Testis (tissue), 5 donors: ENCODE measurements at places on chromosomes 5 and 9. TPM values are rescaled to one million over a fixed set of nuclear protein-coding genes. Genes with fewer than 3 reads are reported as not detected.

The GAS1 gene
- total RNA-seq, result 13.9 TPM

The IL33 gene
- 2.9 TPM for total RNA-seq

The ADAMTSL2 gene
- total RNA-seq, result 11.1 TPM

The PPP3R2 gene
- 22.8 TPM for total RNA-seq

The MVB12B gene
- total RNA-seq, result 30.7 TPM

The TMEFF1 gene
- 8.7 TPM for total RNA-seq

The RGS7BP gene
- total RNA-seq, result 7.8 TPM

DNA sequence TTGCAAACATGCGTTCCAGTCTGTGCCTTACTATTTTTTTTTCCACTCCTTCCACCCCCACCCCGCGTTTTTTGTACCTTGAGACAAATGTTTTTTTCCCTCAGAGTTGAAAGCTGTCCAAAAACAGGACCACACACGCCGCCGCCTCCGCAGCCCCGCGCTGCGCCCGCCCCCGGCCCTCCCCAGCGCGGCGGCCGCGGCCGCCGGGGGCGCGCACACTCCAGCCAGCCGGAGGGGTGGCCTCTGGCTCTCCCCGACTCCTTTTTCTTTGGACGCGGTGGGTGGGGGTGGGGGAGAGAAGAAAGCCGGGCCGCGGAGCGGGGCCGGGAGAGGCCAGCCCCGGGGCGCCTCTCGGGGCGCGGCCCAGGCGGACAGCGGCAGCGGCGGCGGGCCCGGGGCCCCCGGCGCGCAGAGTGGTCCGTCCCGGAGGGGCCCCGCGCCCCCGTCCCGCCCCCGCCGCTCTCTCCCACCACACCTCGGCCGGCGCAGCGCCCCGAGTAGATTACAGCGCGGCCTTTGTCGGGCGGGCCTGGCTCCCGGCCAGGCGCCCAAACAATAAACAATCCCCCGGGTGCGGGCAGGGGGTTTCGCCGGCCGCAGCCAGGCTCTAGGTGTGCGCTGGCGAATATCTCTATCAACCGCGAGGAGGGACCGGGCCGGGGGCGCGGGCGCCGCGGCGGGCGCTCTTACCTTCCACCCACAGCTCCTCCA lies 10.9 kb downstream of the PTCH1 start:
- peak; percentile 78 for DNase-seq

DNA sequence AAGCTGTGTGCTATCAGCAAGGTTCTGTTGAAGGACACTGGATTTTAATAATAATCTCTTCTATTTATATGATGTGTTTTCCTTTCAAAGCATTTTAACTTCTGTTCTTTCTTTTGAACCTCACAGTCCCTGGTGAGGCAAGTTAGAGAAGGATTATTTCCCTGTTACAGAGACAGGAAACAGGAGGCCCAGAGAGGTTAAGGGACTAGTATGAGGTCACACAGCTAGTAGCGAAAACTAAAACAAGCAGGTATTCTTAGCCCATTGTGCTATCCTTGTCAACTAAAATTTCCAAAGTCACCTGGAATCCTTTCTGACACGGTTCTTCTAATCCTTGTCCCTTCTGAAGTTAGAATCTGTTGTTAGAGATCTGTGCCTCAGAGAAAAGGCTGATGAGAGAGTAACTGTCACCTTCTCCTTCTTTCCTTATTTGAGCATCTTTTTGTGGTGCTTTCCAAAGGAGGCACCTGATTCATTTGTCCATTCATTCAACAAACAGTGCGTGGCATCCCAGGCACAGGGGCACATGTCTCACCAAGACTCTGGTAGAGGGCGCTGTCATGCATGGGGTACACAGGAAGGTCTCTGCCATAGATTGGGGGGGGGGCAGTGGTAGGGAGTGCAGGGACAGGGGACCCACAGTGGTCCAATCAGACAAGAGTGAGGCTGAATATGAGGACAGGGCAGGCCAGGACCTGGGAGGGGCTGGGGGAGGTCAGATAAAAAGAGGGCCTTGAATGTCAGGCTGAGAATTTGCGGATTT lies 61.5 kb downstream of the CRB2 start:
- no peak for DNase-seq

GRCh38 chr5:10288592-10289219 lies 19.0 kb downstream of the CMBL start:
- DNase-seq, result no peak

GRCh38 chr9:101477736-101478135 lies 42.2 kb upstream of the ALDOB start:
- DNase-seq, result no peak

DNA sequence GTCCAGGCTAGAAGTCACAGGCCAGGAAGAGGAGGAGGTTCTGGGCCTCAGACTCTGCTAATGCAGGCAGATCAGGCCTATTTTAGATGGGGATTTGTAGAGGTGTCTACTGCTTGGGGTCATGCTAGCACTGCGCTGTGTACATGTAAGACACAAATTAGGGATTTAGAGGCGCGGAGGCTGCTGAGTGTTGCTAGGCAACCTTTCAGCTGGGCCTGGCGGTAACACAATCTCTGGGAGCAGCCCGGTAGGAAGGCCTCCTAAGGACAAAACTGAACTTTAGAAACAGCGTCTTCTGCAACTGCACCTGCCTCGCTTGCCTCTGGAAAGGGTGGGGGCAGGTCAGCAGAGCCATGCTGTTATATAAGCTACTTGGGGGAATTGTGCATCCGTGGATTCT lies 147.9 kb downstream of the MACROH2A1 start:
- peak; percentile 8 for DNase-seq

GRCh38 chr5:32190095-32190494 lies 16.0 kb upstream of the GOLPH3 start:
- DNase-seq, result no peak

DNA sequence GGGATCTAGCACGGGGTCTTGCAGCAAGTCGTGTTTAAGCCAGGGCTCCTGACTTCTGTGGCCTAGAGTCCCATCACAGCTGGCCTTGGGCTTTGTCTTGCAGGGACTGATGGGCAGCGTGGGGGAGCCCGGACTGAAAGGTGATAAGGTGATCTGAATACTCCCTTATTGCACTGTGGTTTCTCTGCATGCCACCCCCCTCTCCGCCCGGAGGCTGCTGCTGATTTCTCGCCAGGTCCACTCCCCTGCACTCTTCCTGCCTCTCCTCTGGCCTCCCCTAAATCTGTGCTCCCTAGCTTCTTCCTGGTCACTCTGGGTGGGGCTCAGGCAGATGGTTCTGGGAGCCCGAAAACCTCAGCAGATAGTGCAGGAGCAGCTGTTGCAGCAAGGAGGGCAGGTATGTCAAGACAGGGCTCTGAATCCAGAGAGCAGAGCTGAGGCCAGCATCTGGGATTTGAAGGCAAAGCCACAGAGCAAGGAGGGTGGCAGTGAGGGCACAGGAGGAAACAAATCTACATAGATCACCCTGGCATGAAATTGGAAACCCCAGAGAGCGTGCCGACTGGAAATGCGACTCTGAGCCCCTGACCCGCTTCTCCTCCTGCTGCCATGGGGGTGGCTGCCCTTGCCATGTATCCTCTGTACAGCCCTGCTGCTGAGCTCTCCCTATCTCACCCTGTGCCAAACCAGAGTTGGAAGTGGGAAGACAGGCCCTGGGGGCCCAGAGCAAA lies 76.5 kb downstream of the COL27A1 start:
- DNase-seq, result peak; percentile 88

- DNase-seq, result no peak
Observed at GRCh38 chr5:143198332-143198731, 205.2 kb downstream of the NR3C1 start.

GRCh38 chr9:78296201-78296892 lies 578 bp upstream of the PSAT1 start:
- peak; percentile 70 for DNase-seq

DNA sequence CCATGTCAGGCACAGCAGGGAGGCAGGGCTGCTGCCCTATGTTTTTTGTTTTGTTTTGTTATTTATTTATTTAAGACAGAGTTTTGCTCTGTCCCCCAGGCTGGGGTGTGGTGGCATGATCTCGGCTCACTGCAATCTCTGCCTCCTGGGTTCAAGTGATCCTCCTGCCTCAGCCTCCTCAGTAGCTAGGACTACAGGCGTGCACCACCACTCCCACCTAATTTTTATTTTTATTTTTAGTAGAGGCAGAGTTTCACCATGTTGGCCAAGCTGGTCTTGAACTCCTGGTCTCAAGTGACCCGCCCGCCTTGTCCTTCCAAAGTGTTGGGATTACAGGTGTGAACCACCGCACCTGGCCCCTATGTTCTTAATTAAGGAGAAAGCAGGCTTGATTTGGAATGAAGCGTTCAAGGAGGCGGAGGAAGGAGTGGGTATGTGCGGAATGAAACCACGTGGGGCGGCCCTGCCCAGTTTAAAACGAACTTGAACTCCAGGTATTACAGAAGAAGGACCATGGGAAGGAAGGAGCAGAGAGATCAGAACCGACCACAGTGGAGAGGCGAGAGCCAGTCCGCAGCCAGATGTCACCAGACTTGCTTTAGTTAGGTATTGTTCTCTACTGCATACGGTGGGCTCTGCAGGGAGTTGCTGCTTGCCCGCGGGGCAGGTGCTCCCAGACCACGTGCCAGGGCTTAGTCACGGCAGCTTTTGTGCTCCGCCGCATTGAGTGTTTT lies 34.9 kb upstream of the EPB41L4B start:
- DNase-seq, result no peak

- DNase-seq, result no peak
Observed at GRCh38 chr9:76562511-76562911, 103.5 kb downstream of the GCNT1 start.

DNA sequence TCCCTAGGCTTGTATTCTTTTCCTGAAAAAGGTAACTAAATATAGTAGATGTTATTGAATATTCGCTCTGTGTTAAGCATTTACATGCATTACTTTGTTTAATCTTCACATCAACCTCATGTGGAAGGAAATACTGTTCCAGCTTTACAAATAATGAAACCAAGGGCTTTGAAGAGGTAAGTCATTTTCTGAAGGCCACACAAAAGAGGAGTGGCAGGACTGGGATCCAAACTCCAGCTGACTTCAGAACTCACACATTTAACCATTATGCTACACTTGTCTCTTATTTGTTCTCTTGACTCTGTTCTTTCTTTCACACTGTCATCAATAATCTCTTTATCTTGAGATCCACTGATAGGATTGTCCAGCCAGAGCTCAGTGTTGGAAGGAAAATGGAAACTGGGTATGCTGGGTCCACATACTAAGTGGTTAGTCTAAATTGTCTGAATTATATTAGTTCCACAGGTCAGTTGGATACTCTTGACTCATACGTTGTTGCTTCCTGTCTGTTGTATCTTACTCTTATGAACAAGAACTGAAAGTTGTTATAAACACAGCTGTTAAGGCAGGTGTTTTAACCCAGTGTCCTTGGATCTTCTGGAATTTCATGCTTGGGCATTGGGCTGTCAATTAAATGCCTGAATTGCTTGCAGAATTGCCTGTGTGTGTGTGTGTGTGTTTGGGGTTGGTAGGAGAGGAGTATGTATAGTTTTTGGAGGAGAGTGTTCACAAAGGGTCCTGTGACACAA lies 65.6 kb downstream of the TLE4 start:
- DNase-seq, result no peak

GRCh38 chr9:27880156-27880555 lies 306.9 kb upstream of the C9orf72 start:
- no peak for DNase-seq
